ENCODE measurements at places on chromosomes 2 and 18.

- DNase-seq = no peak
Measured at GRCh38 chr2:190809139-190809764, 71.4 kb upstream of the GLS start.

- no peak for DNase-seq
Measured at GRCh38 chr2:37271376-37272067, 40.1 kb downstream of the NDUFAF7 start.

DNA sequence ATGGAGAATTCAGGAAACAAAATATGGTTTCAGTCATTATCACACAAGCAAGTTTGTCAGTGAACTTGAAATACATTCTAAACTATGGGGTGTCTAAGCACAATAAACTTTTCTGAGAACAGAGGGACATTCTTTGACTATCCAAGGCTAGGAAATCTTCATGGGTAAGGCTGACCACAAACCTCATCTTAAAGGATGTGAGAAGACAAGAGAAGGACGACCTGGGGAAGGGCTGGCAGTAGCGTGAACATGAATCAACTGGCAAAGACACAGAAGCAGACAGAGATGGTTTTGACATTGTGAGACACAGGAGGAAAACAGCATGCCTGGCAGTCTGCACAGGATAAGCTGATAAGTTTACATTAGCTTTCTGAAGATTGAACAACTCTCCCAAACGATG, 752.4 kb upstream of the SLC8A1 start:
- DNase-seq = no peak

GRCh38 chr2:43223521-43224001, 2.8 kb downstream of the ZFP36L2 start:
- DNase-seq = no peak

DNA sequence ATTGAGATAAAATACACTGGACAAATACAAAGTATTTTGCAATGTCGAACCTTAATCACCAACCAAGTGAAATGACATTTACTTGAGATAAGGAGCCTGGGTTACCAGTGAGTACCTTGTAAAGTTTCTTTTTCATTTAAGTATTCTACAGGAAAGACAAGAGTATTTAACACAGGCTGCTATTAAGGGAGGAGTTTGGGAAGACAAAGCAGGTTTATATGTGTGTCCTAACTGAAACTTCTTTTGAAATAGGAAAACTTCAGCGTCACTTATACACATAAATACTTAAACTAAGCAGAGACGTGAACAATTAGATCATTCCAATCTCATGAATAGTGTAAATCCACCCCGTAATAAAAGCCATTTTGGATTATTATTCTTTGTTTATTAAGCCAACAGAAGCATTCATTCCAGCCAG, 126.7 kb upstream of the CYP26B1 start:
- no peak for DNase-seq

- DNase-seq = no peak
Measured at GRCh38 chr2:11723061-11723371, 23.4 kb upstream of the LPIN1 start.

DNA sequence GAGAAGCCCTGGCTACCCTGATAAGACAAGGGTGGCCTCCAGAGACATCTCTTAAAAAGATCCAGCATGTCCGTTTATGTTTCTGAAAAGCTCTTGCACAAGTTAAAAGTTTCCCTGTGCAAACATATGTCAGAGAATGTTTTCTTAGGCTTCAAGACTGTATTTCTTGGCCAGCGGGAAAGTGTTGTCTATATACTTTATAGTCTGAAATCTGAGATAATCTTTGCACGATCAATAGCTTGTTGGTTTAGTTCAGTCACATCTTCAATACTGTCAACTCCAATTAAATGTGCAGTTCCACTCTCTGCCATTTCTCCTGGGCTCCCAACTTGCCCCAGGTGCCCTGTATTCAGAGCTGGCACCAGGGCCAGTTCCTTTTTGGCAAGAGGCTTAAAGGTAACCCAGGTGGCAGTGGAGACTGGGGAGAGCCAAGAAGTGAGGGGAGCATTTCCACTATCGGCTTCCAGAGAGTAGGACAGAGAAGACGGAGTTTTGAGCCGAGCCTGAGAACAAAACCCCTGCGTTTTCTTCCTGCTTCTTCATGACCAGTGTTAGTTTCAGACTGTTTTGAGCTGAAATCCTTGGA, 64.4 kb downstream of the ACOXL start:
- no peak for DNase-seq

DNA sequence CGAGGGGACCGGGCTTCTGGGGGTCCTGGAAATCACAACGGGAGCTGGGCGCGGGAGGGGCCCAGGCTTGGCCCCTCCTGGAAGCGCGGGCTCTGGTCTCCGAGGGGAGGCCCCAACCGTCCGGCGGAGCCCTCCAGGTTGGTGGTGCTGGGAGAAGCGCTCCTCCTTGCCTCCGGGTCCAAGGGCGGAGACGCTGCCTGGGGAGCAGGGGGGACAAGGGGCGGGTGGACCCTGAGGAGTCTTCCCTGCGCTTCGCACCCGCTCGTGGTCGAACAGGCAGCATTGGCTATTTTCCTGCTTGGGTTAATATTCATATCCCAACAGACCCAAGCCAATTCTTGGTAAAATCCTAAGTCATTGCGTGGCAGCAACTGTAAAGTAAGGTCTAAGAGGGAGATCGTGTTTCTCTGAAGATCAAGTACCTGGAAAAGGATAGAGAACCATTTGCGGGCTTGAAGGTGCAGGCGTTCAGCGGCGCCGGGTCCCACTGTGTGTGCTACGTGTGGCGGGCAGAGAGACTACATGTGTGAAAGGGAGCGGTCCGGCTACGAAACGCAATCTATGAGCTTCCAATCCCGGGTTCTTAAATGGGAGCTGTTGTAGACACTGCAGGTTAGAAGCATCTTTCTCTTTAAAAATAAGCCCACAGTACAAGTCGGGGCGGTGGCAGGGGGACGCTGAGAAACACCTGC, 805 bp downstream of the CIDEA start:
- DNase-seq = no peak

- DNase-seq = no peak
Measured at GRCh38 chr2:12679550-12680072, 37.1 kb upstream of the TRIB2 start.

DNA sequence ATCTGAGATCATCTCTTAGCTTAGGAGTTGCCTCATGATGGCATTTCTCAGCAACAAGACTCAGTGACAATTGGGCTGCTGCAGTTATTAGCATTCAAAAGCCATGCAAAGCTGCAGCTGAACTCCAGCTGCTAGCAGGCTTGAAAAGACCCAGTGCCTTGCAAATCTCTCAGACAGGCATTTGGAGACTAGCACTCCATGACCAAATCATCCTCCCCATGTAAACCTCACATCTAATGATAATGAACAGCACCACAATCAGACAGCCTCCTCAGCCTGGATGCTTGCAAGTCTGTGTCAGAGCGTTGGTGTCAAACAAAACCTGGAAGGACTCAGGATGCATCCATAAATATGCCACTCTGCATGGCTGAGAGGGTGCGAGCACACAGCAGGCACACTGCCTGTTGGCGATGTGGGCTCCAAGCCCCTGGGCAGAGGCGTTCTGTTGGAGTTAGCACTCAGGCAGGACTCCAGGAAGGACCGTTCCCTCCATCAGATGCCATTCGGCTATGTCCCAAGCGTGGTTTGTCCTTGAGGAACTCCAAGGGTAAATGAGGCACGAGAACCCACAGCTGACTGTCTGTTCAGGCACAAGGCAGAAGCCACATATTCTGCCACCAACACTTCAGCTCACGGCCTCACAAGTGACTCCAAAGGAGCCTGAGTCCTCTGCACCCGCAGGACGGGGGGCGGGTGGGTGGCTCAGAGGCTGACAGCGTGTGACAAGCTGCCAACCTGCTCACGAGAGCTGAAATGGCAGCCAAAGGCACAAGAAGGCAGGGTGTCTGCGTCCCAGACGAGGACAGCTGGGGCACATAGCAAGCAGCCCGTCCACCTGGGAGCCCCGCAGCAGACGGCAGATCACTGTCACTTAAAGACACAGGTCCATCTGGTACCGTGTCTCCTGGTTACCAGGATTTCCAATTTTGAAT, 183.8 kb downstream of the MYT1L start:
- no peak for DNase-seq

DNA sequence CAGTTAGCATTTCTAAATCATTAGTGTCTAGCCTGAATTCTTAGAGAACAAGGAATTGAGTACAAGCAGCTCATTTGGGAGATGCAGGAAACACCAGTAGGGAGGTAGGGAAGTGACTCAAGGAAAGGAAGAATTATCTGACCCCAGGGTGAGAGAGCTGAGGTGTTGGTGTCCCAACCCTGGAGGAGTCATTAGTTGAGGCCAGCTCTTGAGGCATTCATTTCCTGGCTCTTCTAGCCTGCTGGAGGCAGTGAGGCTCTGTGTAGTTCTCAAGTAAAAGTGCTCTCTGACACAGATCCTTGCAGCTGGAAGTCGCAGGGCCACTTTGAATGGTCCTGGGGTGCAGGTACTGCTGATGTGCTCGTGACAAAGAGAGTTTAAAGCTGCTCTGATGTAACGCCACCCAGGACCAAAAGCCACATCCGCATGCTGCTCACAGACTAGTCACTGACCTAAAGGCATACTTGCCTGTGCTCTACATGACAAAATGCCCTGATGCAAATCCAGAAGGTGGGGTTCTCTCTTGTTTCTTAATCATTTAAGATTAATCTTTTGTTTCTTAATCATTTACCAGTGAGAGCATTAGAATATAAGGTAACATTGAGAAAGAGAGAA, 299.5 kb upstream of the LYPD1 start:
- no peak for DNase-seq

DNA sequence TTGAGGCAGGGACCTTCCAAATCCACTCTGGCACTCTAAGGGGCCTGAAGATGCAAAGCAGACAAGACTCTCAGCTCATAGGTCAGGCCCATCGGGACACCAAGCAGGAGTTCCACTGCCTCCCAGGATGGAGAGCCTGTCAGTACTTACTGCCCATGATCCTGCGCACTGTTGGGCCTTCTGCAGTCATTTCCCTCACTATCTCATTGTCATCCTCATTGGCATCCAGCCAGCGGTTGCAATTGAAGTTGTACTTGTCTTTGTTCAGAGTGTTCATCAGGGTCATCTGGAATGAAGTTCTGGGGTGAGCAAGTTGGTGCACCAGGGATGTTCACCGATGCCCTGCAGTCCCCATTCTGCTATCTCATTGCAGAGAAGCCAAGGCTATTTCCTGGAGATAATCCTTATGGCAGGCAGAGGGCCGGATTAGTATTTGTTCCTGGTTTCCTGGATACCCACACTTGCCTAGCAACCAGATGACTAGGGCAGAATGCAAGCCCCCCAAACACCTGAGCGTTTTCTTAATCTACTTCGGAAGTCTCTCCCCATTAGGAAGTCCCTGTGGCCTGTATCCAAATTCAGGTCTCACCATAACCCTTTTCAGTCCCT, 65.1 kb downstream of the LOXHD1 start:
- DNase-seq = no peak

GRCh38 chr2:217184242-217184641, 324.4 kb upstream of the TNP1 start:
- no peak for DNase-seq

GRCh38 chr18:13614641-13615288, 111.6 kb downstream of the FAM210A start:
- no peak for DNase-seq

DNA sequence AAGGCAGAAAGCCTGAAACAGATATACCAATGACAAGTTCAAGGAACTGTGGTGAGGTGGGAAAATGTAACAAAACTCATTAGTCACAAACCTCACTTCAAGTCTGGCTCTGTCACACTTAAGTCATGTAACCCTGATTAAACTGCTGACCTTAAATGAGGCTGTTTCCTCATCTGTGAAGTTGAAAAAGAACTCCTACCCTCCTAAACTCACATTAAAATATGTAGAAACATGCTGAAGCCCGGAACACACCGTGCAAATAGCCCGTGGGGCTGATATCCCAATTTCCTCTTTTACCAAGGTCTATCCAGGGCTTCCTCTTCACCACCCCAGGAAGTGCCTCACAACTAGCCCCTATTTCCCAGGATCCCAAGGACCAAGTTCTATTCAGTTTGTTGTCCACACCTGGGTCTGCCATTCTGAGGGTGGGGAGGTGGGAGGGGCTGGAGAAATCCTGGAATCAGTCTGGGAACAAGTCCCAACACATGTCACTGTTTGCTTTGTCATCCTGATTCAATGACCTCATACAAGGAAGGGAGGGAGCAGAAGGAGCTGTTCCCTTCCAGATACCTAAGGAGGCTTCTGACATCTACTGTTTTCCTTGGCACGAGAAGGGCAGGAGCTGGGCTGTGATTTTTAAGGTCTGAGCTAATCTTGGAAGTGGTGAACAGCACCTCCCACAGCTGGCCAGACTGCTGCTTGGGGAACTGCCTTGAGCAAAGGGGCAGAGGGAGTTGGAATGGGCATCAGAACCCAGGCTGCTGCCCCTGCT, 42.3 kb downstream of the SLC4A1AP start:
- DNase-seq = no peak

- DNase-seq = no peak
Measured at GRCh38 chr2:38997781-38998180, 108.1 kb downstream of the ARHGEF33 start.

DNA sequence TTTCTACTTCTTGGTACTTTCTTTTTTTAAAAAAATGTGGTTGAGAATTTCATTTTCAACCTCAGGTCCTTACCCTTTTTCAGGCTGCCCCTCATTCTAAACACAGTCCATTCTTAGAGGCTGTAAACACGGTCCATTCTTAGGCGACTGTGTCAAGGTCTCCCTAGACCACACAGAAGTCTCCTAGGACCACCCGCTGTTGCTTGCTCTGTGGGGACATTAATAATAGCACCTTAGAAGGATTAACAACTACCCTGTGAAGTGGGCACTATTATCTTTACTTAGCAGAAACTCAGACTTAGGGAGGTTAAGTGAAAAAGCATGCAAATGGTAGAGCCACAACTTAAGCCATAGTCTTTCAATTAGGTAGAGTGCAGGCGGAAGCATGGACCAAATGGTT, 91.7 kb downstream of the RBMS1 start:
- DNase-seq = no peak

- no peak for DNase-seq
Measured at GRCh38 chr18:78915446-78916008, 64.1 kb upstream of the SALL3 start.

DNA sequence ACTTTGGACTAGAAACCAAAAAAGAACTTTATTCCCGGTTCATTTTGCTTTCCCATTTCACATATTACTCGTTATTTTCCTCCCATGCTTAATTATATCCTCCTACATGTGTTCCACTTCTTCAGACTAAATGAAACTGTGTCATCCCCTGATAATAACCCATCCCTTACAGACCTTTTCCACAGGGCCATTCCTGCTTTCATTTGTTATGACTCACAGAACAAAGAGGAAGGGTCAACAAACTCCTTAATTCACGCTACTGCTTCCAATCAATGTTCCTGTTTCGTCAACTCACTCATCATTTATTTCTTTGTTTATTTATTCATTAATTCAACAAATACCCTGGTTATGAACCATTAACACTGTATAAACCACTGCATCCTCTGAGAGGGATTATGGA, 104.5 kb downstream of the ZEB2 start:
- no peak for DNase-seq

All from activated naive CD4-positive, alpha-beta T cell treated with anti-CD3 and anti-CD28 coated beads, Interleukin-2, amount 50 U/mL, for 16 hours (primary cell).